ENCODE measurements at places on chromosomes 7 and 10.

DNA sequence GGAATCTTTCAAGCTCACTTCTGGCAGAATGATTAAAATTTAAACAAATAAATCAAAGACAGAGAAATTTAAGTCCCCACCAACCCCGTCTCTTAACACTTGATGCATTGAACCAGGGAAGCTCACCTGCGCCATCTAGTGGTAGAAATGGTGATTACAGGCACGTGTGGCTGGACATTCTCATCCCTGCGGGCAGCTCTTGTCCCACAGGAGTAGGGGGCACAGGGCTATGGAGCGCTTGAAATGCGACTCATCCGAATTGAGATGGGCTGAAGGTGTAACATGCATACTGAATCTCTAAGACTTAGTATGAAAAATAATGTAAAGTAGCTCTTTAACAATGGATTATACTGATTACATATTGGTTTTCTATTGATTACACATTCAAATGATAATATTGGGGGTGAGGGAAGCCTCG, 24.8 kb upstream of the SLIT1 start:
- peak; percentile 70 for DNase-seq

- DNase-seq = peak; percentile 93
Measured at GRCh38 chr7:27095897-27096767, at the start of gene HOXA1. Gene HOXA1 (minus strand): TSS chr7:27096000. CDS start chr7:27095912, 88 bp downstream.

DNA sequence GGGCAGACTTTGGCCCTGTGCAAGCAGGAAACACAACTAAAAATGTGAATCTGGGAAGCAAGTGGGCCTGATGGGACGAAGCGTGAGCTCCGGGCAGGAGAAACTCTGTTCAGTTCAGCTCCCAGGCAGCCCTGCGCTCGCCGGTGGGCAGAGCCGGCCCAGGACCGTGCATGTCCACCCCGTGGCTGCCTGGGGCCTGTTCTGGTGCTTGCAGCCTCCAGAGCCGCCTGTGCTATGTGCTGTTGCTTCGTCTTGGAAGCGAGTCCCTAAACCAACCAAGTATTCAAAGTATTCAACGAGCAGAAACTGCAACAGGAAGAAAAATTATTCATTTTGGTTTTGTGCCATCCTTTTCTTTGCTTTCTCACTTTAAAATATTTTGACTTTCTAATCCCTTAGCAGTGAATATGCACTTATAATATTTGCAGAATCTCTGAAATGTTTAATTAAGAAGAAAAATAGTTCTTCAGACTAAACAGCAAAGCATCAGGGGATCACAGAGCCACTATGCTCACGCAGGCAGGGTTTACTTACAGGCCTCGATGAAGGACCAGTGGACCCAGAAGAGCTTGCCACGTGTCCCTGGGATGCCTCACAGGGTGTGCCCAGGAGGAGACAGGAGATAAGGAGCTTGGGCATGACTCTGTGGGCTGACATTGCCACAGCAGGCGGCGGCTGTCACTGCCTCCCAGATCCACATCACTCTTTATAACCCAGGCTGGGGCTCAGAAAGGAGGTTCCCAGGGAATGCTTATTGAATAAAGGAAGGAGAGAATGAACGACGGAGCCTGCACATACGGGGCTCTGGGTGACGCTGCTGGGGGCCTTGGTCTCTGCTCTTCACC, 45.6 kb downstream of the VIPR2 start:
- no peak for DNase-seq

DNA sequence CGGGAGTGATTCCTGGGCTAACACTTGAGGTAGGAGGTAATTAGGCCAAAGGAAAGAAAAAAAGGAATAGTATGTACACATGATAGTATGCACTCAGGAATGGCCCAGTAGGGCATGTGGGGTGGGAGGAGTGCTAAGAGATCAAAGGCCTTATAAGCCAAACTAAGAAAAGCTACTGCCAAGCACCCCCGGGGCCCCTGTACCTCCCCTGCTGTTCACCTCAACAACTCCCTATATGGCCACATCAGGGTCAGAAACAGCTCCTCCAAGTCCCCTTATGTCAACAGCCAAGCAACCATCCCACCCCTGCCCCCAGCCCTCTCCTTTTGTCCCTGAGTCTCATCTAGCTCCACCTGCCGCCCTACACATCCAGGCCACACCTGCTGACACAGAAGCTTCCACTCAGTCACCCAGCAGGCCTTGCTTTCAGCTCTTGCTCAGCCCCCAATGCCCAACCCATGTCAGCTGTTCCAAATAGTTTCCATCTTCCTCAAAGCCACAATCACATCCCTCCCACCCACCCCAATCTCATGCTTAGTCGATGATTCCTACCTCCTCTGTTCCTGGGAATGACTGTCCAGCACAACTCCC, 80.2 kb downstream of the SORBS1 start:
- no peak for DNase-seq

DNA sequence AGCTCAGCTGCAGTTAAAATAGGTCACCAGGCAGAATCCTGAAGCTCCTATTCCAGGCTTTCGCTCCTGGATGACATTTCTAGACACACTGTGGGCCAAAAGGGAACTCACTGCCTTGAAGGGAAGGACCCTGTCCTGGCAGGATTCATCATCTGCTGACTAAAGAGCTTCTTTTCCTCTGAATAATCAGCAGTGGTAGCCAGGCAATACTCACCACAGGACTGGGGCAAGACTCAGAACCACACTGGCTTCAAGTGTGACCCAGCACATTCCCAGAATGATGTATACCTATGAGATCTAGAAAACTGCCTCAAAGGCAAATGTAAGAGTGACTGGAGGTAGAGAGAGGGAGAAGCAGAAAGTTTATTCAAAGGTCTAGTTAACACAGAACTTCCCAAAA, 29.5 kb upstream of the EBF3 start:
- DNase-seq = no peak

GRCh38 chr10:78251016-78251385, 217.3 kb downstream of the RPS24 start:
- DNase-seq = no peak

DNA sequence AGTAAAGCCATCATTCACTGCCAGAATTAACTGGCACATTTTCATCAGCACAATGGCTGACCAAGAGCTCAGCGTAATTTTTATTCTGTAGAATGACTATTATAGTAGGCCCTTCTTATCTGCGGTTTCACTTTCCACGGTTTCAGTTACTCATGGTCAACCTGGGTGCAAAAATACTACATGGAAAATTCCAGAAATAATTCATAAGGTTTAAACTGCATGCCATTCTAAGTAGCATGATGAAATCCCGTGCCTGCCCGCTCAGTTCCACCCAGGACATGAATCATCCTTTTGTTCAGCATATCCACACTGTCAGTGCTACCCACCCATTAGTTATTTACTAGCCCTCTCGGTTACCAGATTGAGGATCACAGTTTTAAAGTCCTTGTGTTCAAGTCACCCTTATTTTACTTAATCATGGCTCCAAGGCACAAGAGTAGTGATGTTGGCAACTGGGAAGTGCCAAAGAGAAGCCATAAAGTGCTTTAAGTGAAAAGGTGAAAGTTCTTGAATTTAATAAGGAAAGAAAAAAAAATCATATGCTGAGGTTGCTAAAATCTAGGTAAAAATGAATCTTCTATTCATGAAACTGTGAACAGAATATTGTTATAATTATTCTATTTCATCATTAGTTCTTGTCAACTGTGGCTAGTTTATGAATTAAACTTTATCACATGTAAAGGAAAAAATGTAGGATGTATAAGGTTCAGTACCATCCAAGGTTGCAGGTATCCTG, 204.9 kb downstream of the DOCK4 start:
- DNase-seq = no peak

- no peak for DNase-seq
Measured at GRCh38 chr10:99775850-99776249, 6.6 kb upstream of the ABCC2 start.

GRCh38 chr7:46871516-46871915, 710.4 kb downstream of the TNS3 start:
- no peak for DNase-seq

DNA sequence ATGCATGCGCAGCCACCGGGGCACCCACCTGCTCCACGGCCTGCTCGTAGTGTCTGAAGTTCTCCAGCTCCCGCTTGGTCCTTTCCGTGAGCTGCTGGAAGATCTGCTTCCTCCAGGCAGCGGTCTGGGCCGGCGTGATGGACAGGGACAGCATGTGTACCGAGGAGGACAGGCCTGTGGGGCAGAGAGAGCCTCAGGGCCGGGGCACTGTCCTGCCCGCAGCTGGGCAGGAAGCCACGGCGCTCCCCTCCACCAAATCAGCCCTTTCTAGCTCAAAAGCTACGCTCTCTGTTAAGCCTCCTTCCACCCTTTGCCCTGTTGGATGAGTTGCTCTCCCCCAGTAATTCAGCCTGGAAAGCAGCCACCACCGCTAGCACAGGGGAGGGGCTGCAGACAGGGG, 19.2 kb downstream of the TECPR1 start:
- no peak for DNase-seq

GRCh38 chr7:71325151-71325550, 193.2 kb downstream of the GALNT17 start:
- DNase-seq = no peak

DNA sequence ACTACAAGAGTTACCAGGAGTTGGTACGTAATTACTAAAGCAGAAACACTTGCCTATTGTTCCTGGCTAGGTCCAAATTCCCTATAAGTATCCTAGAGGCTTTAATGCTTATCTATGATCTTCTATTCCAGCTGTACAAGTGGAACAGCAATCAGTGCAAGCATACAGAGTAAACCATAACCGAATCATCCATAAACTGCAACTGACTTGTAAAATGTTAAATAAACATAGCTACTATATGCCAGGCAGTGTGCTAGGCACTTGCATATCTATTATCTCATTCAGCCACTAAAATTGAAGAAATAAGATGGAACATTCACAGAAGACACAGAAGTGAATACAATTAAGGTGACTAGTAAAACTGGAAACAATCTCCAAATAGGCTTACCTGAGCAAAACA, 55.7 kb downstream of the IRF5 start:
- DNase-seq = no peak

- DNase-seq = peak; percentile 5
Measured at GRCh38 chr7:73736885-73737284, 1.7 kb downstream of the ABHD11 start.

DNA sequence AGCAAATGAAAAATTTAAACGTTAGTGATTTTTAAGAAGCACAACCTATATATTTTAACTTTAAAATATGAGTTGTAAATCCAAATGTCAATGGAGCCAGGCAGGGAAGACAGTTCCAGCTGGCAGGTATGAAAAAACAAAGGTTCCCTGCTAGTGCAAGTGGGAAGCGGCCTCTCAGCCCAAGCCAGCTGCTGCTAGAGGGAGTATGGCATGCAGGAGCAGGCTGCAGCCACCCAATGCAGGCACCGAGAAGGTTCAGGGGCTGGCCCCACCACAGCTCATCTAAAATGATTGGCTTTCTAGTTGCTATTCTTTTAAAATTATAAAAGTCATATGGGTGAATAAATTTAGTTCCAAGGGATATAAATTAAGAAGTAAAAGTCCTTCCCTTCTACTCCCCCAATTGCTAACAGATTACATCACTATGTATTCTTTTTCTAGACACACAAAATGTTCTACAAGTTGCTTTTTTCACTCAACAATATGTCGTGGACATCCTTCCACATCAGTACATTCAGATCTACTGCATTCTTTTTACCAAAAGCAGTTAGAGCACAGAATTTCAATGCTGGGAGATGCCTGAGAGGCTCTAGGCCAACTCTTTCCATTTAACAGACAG, 69.3 kb downstream of the SGMS1 start:
- no peak for DNase-seq

- DNase-seq = peak; percentile 86
Measured at GRCh38 chr7:128904381-128905197, 5.9 kb downstream of the KCP start.

DNA sequence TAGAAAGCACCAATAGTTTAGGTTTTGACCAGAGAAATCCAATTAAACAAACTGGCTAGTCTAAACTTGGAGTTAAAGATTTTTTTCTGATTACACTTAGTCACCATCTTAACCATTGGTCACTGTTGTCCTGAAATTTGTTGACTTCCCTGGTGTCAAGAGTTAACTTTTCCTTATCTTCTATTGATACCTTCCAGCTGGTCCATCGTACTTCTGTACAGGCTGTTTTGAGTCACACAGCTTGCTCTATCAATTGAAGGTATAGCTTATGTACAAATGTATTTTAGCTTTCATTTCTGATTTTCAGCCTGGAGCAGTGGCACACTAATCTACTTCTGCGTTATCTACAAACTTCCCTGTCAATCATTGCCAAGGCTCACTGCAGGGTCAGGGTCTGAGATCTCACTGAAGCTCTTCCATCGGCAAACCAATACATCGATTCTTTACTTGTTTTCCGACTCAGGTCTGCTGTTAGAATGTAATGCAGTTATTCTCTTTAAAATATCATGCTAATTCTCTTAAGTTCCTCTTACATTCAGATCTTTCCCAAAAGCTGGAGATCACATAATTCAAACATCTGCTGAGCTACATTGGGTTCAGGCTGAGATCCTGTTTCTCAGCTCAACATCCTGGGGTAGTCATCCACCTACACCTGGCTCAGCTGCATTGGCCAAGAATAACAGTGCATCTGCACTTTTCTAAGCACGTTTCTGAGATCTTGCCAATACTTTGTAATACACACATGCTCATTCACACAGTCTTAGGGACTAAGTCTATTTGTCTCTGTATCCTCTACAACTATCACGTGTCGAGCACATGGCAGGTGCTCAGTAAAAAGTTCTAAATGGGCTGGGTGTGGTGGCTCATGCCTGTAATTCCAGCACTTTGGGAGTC, 11.3 kb downstream of the MRPS33 start:
- no peak for DNase-seq

GRCh38 chr7:107609811-107610261, 29.8 kb downstream of the BCAP29 start:
- DNase-seq = no peak

DNA sequence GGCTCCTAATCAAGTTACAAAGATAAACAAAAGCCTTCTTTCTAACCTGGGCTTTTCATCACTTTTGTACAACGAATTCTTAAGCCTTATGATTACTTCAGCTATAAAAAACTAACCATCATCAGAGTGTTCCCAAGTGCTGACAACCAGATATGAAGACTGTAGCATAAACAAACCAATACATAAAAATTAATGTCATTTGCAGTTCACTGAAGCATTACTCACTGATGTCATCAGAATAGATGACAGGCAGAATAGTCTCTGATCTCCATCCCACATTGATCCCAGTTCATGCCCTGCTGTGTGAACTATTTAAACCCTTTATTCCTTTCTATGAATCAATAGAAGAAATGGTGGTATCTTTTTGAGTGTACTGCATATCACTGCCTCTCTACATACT, 84.4 kb downstream of the DNAJC1 start:
- DNase-seq = no peak

DNA sequence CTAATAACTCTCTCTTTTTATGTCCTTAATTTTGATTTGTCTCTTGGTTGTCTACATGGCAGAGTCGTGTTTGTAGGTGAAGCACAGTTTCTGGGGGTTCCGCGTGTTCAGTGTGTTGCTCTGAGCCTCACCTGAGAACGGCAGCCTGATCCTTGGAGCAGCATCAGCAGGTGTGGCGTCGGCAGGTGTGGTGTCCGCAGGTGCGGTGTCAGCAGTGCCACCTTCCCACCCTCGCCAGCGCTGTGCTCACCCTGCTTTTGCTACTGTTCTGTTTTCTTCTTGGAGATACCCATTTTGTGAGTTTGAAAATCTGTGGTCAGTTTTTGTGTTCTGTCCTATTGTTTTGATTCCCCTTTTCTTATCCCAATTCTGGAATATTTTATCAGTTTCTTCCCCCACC, 406.6 kb downstream of the GLRX3 start:
- no peak for DNase-seq

GRCh38 chr10:68261132-68261856, 29.4 kb upstream of the ATOH7 start:
- DNase-seq = no peak

- no peak for DNase-seq
Measured at GRCh38 chr7:30780941-30781340, 9.7 kb downstream of the MINDY4 start.

- no peak for DNase-seq
Measured at GRCh38 chr7:100719523-100720278, 567 bp upstream of the EPO start.

Measured in GM10248 (cell line).